ENCODE measurements at places on chromosomes 13 and 19.

DNA sequence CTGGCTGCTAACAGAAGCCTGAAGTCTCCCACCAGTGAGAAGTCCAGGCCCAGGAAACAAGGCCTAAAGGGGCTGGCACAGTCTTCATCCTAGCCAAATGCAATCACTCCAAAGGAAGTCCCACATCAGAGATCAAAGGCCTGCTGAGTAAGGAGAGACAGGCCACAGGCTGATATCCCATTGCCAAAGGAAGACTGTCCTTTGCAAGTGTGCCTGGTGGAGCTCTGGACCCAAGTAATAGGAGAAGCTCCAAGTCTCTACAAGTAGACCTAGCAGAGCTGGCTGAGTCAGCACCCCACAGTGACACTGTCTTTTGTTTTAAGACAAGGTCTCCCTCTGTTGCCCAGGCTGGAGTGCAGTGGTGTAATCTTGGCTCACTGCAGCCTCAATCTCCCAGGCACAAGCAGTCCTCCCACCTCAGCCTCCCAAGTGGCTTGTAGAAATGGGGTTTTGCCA is 4.5 kb downstream of the DBP start:
- DNase-seq = no peak

DNA sequence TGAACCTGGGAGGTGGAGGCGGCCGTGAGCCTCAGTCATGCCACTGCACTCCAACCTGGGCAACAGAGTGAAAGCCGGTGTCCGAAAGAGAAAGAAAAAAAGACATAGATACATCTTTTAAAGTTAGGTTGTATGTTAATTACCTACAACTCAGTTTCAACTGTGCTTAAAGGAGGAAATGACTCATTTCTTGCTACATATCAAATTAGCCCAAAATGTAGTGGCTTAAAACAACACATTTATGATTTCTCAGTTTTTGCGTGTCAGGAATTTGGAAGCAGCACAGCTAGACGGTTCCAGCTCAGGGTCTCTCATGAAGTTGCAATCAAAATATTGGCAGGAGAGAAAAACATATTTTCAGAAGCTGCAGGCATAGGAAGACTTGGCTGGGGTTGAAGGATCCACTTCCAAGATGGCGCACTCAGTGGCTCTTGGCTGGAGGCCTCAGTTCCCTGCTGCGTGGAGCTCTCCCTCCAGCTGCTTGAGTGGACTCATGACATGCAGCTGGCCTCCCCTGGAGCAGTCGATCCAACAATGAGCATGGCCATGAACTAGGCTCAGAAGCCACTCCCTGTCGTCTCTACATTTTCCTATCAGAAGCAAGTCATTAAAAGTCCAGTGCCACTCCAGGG is 7.1 kb downstream of the LDLR start:
- peak; percentile 63 for DNase-seq

- DNase-seq = no peak
These were observed 1368.7 kb downstream of the UQCRFS1 start for GRCh38 chr19:27844261-27844660.

DNA sequence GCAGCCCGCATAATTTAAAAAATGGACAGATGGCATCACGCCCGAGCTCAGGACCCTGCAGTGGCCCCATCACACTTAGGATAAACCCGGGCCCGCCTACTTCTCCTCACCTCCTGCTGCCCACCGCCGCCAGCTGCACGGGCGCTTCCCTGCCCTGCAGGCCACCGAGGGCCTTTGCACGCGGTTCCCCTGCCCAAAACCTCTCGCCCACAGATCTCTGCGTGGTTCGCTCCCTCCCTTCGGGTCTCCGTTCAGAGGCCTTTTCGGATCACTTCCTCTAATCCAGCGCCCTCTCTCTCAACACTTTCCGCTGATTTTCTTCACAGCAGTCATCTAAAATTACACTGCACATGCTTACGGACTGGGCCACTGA is 1.8 kb downstream of the SHISA7 start:
- DNase-seq = no peak

DNA sequence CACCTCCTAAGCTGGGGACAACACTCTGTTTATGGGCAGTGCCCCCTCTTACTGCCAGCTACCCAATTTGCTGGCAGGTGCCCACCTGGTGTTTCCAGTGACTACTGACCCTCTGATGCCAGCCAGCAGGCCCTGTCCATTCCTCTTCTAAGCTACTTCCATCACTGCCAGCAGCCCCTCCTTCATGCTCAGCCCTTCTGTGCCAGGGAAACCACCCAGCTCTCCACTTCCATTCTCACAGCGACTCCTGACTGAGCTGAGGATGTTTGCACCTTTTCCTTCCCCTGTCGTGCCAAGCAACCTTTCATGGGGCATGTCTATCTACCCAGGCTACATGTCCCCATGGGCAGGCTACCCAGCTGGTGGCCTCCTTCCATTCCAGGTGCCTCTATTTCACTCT is 24.0 kb upstream of the ZNF492 start:
- DNase-seq = no peak

GRCh38 chr13:40352380-40352778 is 314.1 kb downstream of the FOXO1 start:
- DNase-seq = no peak

DNA sequence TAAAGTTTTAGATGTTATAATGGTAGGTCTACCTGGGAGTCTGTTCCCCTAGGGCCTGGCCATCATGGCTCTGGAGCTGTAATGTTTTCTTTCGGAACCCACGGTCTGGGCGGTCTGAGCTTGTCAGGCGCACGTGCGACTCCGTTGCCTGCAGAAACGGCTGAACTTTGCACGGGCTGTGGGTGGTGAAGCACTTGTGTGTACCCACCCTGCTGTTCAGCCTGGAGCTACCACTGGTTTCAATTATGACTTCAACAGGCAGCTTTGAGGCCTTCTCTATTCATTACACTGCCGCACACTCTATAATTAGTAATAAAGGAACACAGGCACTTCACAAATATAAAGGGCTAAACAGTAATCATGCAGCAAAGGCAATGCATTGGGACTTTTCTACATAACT is 6.0 kb downstream of the PCDH8 start:
- DNase-seq = no peak

- no peak for DNase-seq
These were observed 415.2 kb upstream of the SGCG start for GRCh38 chr13:22765547-22765946.

- DNase-seq = no peak
These were observed 10.3 kb downstream of the PTPRS start for GRCh38 chr19:5330307-5330720.

- no peak for DNase-seq
These were observed at the start of gene ADPRHL1 for GRCh38 chr13:113452942-113453901. Gene ADPRHL1, minus strand, starts transcription at chr13:113453488. Its CDS starts 51 bp downstream, at chr13:113453437.

- DNase-seq = no peak
These were observed 21.1 kb upstream of the NPAS1 start for GRCh38 chr19:46998445-46999125.

DNA sequence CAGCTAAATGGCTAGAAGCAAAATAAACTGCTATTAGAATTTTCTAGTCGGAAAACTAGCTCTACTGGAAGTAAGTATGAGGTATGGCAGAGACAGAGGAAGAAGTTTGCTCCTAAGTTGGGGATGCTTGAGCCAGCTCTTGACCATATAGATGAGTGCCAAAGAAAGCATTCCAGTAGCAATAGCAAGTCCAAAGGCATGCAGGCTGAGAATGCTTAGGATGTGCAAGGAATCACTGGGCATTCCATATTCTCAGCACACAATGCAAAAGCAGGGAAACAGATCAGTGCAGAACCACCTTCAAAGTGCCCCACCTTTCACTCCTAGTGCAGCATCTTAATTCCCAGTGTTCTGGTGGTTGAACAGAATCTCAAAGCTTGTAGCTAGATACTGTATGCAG is 32.9 kb downstream of the SERTM1 start:
- DNase-seq = no peak

DNA sequence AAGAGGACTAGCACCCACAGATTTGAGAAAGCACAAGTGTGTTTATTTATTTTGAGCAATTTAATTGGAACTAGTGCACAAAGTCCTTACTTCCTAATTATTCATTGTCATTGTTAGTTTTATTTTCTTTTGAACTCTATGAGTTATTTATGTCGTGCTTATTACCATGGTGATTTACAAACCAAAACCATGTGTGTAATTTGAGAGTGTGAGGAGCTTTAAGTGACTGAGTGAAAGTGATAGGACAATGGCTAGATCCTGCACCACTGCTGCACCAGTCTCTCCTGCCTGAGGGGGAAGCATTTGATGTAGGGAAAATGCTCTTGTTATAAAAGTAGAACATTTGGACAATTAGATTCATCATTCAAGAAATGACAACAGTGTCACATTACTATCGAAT is 172.3 kb upstream of the KLF12 start:
- no peak for DNase-seq

DNA sequence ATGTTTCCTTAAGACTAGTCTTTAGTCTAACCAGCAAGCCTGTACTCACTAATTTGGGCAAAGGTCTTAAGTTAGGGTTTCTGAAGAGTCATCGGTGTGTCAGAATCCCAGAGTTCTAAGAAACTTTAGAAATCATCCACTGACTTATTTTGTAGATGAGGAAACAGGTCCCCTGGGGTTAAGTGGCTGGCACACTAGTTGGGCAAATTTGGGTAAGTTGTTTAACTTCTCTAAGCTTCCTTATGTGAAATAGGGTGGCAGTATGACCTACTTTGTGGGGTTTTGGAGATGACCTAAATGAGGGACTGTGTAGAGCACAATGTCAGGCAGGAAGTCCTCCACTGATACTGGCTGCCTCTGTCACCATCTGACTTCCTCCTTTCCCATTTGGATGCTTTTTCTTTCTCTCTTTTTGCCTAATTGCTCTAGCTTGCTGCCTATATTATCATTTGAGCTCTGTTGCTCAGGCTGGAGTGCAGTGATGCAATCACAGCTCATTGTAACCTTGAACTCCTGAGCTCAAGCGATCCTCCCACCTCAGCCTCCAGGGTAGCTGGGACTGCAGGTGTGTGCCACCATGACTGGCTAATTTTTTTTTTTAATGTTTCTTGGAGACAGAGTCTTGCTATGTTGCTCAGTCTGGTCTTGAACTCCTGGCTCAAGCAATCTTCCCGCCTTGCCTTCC is 2.3 kb downstream of the ADGRE3 start:
- DNase-seq = peak; percentile 3

DNA sequence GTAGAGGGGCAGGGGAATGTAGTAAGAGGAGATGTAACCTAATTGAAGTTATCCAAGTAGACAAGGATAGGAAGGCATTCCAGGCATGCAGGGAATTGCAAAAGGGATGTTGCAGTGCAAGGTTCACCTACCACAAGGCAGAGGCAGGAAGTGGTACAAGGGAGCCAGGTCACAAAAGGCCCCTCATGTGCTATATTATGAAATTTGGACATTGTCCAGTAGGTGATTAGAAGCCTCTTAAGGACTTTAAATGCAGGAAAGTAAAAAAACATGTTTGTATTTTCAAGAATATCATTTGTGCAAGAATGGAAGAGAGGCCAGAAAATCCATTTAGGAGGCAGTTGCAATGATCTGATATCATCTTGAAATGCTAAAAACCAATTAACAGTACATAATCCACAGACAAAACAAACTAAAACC is 111.4 kb downstream of the FRY start:
- DNase-seq = no peak

- peak; percentile 36 for DNase-seq
These were observed 18.4 kb upstream of the MYCBP2 start for GRCh38 chr13:77345150-77345780.

DNA sequence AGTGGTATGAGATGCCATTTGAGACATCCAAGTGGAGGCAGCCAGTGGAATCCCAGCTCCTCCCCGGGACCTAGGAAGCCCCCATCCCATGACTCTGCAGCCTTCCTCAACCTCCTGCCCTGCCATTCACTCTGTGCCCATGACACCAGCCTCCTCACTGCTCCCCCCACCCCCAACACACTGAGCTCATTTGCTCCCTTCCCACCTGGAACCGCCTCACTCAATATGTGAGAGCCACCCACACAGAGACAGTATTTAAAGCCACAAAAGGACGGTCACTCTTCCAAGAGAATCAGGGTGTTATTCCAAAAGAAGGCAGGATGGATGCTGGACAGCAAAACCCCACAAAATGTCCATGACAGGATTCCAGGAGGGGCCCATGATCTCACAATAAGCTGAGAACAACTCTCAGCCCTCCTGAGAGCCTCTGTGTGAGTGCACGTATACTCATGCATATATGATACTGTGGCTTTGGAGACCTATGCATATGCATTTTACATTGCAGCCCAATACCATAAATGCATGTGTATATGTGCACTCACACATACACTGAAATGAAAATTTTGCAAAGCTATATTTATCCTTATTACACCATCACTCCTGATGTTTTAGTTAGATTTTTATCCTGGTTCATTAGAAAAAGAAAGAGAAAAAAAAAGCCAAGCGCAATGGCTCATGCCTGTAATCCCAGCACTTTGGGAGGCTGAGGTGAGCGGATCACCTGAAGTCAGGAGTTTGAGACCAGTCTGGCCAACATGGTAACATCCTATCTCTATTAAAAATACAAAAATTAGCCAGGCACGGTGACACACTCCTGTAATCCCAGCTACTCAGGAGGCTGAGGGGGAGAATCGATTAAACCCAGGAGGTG is 10.8 kb upstream of the RANBP3 start:
- DNase-seq = no peak

GRCh38 chr19:18659281-18660050 is 22.6 kb downstream of the KLHL26 start:
- no peak for DNase-seq

- DNase-seq = no peak
These were observed 32.0 kb upstream of the WASF3 start for GRCh38 chr13:26525528-26525927.

All from CD4-positive, alpha-beta T cell treated with Interleukin-15 for 4 hours (primary cell).